Fibroblast of the conjunctiva (primary cell): ENCODE measurements at places on chromosomes 6 and 20.
A peak's percentile ranks its signal among the peaks of the same experiment; 100 is the strongest.

GRCh38 chr6:163405412-163406309 is 8.9 kb upstream of the QKI start:
- no peak for DNase-seq

DNA sequence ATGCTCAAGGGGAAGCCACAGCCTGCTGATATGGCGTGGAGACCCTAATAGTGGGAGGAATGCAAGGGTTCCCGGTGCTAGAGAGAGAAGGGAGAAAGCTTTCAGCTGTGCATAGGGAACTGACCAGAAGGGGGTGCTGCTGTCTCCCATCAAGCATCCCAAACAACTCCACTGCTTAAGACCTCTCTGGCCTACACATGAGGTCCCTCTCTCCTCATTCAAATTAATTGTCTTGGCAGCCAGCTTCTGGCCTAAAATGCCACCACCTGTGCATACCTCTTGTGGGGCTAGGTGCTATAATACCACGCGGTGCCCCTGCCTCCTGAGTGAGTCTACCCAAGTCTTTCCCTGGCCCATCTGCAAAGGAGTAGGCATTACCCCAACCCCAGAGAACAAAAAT is 14.5 kb downstream of the ADISSP start:
- peak; percentile 59 for DNase-seq

- DNase-seq, result no peak
These were observed 44.9 kb downstream of the LRFN2 start for GRCh38 chr6:40542175-40542764.

- no peak for DNase-seq
These were observed 677 bp upstream of the ZBTB24 start for GRCh38 chr6:109483735-109484057.

GRCh38 chr6:148457843-148458159 is 115.2 kb downstream of the SASH1 start:
- DNase-seq, result no peak

DNA sequence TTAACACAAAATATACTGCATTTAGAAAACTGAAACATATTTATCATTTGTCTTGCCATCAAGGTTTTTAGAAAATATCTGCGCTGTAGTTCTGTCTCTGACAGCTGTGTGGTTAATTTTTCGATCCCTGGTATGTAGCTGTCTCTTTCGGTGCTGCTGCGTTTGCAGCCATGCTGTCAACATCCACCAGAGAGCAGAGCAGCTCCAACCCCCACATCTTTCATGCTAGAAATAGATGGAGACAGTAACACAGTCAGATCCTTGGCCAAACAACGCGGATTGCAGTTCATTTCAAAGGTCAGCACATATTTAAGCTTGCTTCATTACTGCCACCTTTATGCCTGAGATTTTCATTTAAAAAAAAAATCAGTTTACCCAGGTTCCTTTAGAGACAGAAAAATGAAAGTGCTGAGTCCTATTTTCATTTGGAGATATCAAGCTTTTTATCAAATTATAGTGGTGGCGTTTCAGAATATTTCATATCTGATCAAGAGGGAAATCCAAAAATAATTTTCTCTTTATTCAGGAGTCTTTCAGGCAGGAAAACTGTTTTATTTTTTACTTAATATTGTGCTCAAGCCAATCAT is 157.7 kb upstream of the MMS22L start:
- DNase-seq, result no peak

GRCh38 chr20:18728165-18728869 is 85.3 kb upstream of the SCP2D1 start:
- DNase-seq, result no peak

- no peak for DNase-seq
These were observed 25.0 kb upstream of the FAM217A start for GRCh38 chr6:4103929-4104328.

- DNase-seq, result no peak
These were observed 80.0 kb upstream of the ATXN1 start for GRCh38 chr6:16841241-16841640.

- no peak for DNase-seq
These were observed at the start of gene FAXC for GRCh38 chr6:99349171-99350141. Gene FAXC, minus strand, starts transcription at chr6:99349674. Its CDS starts 302 bp downstream, at chr6:99349372.

DNA sequence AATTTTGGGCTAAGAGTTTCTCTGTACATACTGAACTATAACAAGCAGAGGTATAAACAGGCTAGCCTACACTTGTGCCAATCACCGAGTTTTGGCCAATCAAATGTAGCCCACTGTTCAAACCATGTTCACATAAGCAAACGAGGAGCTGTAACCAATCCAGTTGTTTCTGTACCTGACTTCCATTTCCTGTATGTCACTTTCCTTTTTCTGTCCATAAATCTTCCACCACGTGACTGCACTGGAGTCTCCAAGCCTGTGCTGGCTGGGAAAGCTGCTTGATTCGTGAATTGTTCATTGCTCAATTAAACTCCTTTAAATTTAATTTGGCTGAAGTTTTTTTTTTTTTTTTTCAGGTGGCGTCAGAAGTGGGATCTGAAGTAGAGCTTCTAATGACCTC is 332.9 kb downstream of the RNF144B start:
- DNase-seq, result no peak

- no peak for DNase-seq
These were observed 19.7 kb upstream of the TLDC2 start for GRCh38 chr20:36856195-36856594.

- DNase-seq, result no peak
These were observed 3.7 kb downstream of the MANEA start for GRCh38 chr6:95581073-95581472.

GRCh38 chr20:13800728-13801134 is 15.9 kb downstream of the NDUFAF5 start:
- DNase-seq, result peak; percentile 73

GRCh38 chr6:109713097-109713496 is 22.0 kb downstream of the FIG4 start:
- no peak for DNase-seq

DNA sequence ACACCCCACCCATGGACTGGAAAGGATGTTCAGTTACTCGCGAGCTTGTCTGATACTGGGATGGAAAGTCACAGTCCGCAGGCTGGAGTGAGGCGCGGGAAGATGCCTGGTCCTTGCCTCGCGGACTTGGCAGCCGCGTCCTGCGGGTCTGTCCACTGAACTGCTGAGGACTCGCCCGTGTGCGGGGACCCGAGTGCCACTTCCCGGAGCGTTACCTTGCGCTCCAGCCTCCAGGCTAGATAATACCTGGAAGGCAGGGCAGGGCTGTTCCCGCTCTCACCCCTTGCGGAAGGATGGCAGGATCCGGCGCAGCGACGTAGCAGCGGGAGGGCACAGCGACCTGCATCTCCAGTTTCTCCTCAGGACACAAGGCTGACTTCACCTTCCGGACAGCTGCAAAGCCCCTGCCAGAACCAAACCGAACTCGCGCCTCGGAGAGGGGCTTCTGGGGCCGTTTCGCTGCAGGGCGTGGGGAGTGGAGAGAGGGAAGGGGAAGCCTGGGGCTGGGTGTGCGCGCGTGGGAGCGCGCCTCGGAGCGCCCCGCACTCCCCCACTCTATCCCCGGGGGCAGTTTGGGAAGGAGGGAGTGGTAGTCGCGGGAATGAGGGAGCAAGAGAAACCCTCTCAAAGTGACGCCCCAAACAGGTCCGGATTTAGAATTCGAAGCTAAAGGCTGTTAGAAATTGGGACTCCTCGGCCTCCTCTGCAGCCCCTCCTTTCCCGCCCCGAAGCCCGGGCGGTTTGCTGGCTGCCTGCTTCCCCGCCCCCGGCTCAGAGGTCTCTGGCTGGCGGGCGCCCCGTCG is at the start of gene KCNQ5:
TSS of gene KCNQ5 (plus strand) at position 774 of the 803 bp plus-strand sequence.
- DNase-seq, result no peak

GRCh38 chr20:63501818-63502670 is 3.2 kb upstream of the EEF1A2 start:
- no peak for DNase-seq

DNA sequence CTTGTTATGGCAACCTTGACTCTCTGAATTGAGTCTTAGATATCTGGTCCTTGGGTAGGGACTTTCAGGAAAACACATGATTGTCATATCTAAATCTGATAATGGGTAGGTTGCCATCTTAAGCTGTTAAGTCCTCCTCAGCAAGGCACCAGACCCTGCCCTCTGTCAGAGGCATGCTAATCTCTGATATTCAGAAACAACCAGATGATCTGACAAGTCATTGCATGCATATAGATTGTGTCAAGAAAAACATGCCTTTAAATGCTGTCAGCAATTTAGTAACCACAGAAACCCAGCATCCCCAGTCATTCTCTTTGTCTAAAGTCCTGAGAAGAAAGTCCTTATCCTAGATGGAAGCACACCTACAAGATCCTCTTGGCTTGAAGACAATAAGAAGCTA is 149.1 kb downstream of the EDN1 start:
- no peak for DNase-seq

DNA sequence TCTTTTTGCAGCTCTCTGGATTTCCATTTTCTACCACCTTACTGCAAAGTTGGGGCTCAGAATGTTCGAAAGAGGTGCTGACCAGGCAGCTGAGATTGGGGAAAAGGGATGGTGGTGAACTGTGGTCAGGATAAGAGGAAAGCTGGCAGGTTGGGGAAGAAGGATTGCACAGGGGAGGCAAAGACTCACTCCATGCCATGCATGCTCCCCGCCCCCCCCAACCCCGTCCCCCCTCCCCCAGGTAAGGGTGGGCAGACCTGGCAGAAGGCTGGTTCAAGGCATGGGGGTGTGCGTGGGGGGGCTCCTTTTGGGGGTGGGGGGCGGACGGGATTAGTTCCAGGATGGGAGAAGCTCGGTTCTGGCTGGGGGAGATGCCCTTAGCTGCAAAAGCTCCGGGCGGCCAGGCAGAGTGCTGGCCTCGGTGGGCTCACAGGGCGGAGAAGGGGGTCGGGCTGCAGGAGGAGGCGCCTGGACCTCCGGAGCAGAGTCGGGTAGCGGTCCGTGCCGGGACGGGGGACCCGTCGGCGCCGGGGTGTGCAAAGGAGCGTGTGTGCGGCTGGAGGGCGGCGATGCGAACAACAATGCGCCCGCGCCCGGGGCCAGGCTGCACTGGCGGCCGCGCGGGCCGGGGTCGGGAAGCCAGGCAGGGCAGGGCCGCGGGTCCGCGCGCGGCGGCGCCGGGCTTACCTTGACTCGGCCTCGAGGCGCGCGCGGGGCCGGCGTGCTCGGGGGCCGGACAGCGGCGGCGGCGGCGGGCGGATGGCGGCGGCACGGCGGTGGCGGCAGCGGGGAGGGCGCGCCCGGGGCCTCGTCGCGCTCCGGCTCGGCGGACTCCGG is 880 bp downstream of the ADNP start:
- no peak for DNase-seq

DNA sequence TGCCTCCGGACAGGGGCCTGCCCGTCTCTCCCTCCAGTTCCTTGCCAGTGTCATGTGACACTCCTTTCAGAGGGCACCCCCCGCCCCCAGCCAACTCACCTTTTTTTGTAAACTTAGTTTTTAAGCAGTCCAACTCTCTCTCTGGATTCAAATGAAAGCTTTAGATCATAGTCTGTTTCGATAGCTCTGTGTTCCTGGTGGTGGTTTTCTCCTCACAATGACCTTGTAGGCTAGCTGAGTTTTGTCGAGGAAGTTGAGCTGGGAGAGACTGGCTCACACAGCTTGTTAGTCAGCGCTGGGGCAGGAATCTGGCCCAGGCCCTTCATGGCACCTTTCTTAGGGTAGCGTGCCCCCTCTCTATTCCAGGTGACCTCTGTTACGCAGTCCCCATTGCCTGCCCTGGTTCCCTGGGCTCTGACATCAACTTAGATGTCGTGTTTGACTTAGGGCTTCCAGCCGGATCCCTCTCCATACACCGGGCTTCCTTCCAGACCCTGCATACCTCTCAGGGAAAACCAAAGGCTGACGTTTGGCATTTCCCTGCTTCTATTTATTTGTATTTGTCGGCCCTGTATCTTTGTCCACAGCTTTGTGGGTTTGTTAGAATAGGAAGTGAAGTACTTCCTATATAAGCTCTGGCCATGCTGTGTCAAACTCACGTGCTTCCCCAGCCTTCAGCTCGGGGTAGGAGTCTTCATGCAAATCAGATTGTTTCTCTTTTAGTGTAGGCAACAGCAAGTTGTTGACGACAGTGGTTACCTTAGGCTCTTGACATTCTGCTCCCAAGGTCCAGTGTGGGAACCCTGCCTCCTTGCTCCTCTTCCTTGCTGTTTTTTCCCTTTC is 12.7 kb downstream of the IGF2R start:
- no peak for DNase-seq

DNA sequence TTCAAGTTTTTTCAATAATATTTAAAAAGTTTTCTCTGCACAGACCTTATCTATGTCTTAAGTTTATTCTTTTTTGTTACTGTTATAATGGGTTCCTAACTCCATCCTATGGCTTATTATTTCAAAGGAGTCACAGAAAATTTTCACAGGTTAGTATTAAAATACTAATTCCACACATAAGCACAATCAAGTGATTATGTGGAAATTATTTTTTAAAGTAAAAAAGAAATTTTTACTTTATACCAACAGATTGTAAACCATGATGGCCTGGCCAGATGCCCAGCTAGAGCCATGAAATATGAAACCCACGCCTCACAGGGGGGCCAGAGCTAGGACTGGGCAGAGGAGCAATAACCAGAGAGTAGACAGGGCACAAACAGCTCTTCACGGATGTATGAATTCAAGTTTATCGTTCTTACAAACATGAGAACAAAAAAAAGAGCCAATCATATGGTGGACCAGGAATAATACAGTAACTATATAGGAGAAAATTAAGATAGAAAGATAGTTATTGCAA is 34.0 kb downstream of the NUDT3 start:
- no peak for DNase-seq

- DNase-seq, result no peak
These were observed 4.5 kb downstream of the GLP1R start for GRCh38 chr6:39053016-39053624.

GRCh38 chr6:112475083-112475482 is 128.0 kb downstream of the RFPL4B start:
- no peak for DNase-seq

DNA sequence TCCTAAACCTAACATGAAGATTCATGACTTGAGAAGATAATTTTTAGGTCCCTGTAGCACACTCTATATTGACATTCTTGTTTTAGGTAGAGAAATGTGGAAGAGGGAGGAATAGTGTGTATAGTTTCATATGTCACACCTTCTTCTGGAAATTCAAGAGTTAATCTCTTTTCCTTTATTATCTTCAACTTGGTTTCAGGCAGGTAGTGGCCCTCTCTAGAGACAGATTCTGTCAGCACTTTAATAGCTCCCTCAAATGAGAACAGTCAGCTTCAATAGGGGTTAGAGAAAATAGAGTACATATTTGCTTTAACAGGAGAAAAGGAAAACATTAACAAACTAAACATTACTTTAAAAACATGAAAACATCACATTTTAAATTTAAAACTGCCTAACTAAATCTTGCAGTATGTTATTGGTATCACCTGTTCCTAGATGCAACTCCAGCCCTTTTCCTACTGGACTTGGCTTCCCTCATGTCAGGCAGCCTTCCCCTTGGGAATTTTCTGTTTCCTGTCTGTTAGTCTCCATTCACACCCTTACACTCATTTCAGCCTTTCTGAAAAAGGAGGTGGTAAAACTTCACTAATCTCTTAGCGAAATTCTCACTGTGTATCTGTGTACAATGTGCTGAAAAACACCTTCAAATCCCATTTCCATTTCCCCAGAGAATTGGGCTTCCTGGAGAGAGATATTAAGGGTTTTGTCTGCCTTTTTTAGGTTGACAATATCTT is 192.3 kb upstream of the RNF217 start:
- DNase-seq, result no peak

GRCh38 chr20:50654904-50655303 is 36.4 kb downstream of the RIPOR3 start:
- peak; percentile 47 for DNase-seq
